NCI-H2227 treated with DMSO at 0.1 percent for 48 hours (cell line): ENCODE measurements at places on chromosomes 16 and 17.

DNA sequence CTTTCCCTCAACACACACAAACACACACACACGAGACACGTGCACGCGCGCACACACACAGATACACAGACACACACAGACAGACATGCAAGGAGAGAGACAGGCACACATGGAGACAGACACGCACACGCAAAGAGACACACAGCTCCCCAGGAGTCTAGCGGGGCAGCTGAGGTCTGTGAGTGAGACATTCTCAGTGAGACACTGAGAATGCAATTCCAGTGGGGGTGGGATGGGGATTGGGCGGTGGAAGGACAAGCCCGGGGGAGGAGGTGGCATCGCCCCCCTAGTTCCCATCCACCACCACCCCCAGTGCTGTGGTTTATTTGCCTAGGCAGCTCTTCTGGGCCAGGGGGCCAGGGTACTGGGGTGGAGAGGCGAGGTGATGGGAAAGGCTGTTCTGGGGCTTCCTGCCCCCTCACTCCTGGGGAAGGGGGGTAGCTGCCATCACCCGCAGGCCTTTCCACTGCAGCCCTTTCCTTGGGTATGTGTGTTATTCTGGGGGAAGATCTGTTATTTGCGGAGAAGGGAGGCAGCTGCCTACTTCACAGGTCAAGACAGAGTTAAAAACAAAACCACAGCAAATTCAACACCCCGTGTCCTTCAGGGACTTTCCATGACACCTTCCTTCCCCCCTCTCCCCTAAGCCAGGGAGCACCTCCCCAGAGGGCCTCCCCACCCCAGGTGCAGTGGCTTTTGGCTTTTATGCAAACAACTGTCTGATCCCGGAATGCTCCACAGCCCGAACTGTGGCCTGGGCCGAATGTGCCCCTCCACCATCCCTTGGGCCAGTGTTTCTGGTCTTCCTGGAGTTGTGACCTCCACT, 18.0 kb downstream of the GRB7 start:
- DNase-seq = no peak

DNA sequence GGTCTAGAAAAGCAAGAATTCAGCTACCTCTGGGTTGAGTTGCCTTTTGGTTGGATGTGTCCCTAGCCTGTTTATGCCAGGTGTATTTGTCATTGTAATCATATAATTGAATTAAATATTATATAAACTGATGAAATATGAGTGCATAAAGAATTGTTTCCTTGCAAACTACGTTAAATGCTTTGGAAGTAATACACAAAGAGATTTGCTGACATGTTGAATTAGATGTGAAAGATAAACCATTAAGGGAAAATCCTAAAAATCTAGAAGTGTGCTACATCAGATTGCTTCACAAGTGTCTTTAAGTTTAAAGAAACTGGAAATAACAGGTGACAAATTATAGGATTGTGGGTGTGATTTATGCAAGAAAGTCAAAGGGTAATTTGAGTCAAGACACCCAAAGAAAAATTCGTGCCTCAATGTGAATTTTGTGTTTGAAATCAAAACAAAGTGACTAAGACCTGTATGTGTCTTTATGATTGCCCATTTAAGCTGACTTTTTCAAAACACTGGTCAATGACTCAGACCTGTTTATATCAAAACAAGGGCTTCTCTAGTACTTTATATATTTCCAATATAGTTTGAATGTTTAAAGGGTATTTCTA, 5.1 kb upstream of the PYY start:
- DNase-seq = no peak

- no peak for DNase-seq
These were observed 2.7 kb downstream of the DDX5 start for GRCh38 chr17:64503341-64503740.

- no peak for DNase-seq
These were observed 4.8 kb downstream of the PPP1R9B start for GRCh38 chr17:50145532-50146229.

DNA sequence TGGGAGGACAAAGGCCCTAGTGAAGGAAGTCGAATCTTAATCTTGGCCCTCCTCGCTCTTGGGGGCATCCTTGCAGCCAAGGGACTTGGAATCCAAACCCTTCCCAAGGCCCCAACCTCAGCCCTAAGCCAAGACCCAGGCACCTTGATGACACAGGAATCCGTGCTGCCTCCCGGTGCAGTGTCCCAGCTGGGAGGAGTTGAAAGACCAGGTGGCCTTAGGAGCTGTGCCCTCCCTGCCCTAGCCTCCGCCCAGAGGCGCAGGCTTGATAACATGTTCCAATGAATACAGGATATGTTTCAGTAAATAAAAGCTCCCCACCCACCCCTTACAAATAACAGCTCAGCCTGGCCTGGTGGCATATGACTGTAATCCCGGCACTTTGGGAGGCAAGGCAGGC, at the start of gene CHST5:
Gene CHST5 (minus strand): TSS at position 208 of the 400 bp plus-strand sequence. CDS start 5,724 bp downstream, outside the sequence.
- DNase-seq = no peak

DNA sequence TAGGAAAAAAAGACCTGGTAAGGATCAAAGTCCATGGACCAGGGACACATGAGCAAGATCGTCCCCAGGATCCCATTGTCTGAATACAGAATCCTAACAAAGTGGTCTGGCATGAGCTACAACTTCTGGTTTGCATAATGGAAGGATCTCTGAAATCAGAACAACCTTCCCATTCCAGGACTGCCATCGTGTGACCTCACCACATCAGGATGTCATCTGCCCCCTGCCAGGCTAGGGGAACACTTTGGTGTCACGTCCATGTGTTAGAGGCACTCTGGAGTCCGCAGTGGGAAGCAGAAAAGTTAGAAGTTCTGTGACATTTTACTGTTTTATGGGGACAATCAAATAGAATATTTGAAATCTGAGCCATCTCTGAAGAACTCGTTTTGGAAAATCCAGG, 160.7 kb downstream of the RGS9 start:
- no peak for DNase-seq

DNA sequence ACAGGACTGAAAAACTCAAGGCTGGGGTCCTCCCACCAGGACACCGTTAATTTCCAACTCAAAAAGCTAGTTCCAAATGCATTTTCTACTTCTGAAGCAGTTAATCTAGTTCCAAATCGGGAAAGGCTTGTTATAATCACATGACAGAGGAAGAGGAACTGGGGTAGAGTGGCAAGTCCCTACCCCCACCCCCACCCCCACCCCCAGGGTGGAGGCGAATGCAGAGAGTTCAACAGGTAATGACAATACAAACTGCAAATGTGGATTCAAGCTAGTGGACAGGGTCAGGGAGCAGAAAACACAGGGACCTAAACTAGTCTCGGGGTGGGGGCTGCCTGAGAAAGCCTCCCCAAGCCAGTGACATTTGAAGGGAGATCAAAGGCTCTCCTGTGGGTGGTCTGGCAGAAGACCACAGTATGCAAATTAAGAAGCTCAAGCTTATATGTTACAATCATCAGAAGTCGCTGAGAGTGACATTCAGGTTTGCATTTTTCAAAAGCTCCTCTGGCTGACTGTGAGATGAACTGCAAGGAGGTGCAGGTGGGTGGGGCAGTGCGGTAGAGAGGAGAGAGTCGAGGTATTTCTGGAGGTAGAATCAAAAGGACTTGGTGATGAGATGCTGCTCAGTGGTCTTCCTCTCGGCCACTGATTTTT, 56.4 kb upstream of the SLC25A19 start:
- no peak for DNase-seq

DNA sequence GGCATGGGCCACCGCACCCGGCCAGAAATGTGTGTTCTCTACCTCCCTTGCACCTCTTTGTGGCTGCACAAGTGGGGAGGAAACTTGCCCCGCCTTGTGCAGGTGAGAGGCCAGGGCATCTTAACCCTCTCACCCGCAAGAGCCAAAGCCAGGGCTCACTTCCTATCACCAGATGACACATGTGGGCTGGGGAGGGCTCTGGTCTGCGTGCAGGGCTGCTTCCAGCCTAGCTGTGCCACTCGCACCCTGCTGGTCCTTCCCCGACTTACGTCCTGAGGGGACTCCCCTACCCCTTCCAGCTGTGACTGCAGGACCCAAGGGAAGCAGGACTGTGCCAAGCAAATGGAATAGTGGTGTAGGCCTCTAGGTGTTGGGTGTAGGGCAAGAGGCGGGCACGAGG, 6.9 kb downstream of the MIEF2 start:
- DNase-seq = no peak

DNA sequence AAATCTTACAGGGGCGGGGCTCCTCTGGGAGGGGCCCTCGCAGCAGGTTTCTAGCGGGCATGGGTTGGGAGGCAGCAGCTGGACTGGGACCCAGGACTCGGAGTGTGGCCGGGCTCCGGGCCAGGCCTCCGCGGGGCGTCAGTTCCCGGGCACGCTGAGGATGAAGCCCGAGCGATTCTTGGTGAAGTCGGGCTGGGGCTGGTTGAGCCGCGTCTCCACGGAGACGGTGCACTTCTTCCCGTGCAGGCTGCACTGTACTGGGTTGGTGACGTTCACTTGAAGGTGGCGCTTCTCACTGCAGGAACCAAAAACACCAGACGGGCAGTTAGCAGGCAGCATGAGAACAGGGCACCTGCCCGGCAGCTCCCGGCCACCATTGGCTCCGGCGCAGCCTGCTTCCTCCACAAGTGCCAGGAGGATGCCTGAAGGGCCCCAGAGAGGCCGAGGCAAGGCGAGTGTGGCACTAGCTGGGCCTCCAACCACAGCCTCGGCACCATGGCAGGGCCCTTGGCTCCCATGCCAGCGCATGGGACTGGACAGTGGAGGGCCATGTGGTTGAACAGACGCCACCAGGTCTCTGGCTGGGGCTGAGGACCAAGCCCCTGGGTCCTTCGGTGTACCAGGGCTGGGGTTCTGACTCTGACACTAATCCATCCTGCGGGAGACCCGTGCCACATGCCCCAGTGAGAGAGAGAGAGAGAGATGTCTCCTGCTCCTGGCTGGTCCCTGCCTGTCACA, 8.0 kb downstream of the CDK5R1 start:
- no peak for DNase-seq

- DNase-seq = no peak
These were observed 5.7 kb downstream of the NECAB2 start for GRCh38 chr16:83973581-83974385.
